ENCODE measurements at places on chromosomes 13 and 19. TPM values are rescaled to one million over a fixed set of nuclear protein-coding genes. Genes with fewer than 3 reads are reported as not detected.

NTN5 gene
- not detected for total RNA-seq

KLK7 gene
- not detected for total RNA-seq

PTGER1 gene
- 0.28 TPM for total RNA-seq

TECR gene
- total RNA-seq: 19.5 TPM

ZNF99 gene
- not detected for total RNA-seq

METTL21C gene
- not detected for total RNA-seq

EMC10 gene
- total RNA-seq: 51.4 TPM

NOVA2 gene
- 6.0 TPM for total RNA-seq

FBXO27 gene
- total RNA-seq: 0.54 TPM

FXYD3 gene
- not detected for total RNA-seq

DAND5 gene
- total RNA-seq: not detected

PLA2G4C gene
- total RNA-seq: 40.9 TPM

SSC5D gene
- 2.1 TPM for total RNA-seq

HMG20B gene
- total RNA-seq: 78.4 TPM

TJP3 gene
- total RNA-seq: not detected

LILRB2 gene
- not detected for total RNA-seq

AP1M2 gene
- 0.09 TPM for total RNA-seq

KLK14 gene
- not detected for total RNA-seq

SMIM7 gene
- total RNA-seq: 43.3 TPM

COL5A3 gene
- 2.4 TPM for total RNA-seq

IL27RA gene
- 8.5 TPM for total RNA-seq

TMEM190 gene
- total RNA-seq: not detected

SOHLH2 gene
- 0.63 TPM for total RNA-seq

RASGRP4 gene
- not detected for total RNA-seq

SULT2A1 gene
- total RNA-seq: not detected

IGFL1 gene
- not detected for total RNA-seq

CBY2 gene
- total RNA-seq: not detected

URAD gene
- not detected for total RNA-seq

IQCN gene
- total RNA-seq: under 0.01 TPM

ARHGAP45 gene
- total RNA-seq: 9.5 TPM

KLK3 gene
- total RNA-seq: not detected

FUT1 gene
- total RNA-seq: 4.5 TPM

Measured in endothelial cell of coronary artery (primary cell).